Upper lobe of left lung (tissue), 6 donors: ENCODE measurements at places on chromosomes 2 and 18.

DNA sequence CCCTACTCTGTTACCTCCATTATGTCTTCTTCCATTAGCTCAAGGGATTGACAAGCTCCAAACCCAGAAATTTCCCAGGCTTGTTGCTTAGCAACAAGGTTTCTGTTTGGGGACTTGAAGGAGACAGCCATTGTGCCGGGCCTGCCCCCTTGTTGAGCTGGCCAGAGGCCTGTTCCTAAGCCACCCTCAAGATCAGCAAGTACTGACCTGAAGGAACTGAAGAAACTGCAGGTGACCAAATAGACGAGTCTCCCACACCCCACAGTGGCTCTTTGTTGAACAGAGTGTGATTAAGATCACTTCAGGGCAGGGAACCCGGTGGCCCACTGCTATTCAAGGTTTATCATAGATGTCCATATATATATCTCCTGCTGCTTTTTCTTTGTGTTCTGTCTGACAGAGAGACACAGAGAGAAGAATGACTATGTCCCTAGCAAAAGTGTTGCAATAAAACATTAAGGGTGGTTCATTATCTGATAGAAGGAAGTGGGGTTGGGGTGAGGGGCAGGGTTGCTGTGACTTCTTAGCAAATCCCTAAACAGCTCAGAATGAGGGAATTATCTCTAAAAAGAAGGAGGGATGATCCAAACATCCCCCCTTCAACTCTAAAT is 69.2 kb downstream of the RNF144A start:
- DNase-seq: no peak

DNA sequence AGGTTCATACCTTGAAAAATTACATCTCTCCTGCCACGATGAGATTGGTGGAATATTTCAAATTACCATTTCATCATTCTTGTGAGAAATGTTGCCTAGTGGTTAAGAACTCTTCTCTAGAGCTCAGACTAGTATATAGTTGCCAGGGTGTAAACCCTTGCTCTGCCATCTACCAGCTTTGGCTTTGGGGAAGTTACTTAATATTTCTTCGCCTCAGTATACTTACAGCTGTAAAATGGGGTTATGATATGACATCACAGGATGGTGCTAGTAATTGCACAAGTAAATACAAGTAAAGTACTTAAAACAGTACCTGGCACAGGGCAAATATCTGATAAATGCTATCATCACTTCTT is 1.5 kb downstream of the SPOPL start:
- DNase-seq: no peak

GRCh38 chr2:241275504-241275903 is 40.0 kb downstream of the HDLBP start:
- DNase-seq: no peak

DNA sequence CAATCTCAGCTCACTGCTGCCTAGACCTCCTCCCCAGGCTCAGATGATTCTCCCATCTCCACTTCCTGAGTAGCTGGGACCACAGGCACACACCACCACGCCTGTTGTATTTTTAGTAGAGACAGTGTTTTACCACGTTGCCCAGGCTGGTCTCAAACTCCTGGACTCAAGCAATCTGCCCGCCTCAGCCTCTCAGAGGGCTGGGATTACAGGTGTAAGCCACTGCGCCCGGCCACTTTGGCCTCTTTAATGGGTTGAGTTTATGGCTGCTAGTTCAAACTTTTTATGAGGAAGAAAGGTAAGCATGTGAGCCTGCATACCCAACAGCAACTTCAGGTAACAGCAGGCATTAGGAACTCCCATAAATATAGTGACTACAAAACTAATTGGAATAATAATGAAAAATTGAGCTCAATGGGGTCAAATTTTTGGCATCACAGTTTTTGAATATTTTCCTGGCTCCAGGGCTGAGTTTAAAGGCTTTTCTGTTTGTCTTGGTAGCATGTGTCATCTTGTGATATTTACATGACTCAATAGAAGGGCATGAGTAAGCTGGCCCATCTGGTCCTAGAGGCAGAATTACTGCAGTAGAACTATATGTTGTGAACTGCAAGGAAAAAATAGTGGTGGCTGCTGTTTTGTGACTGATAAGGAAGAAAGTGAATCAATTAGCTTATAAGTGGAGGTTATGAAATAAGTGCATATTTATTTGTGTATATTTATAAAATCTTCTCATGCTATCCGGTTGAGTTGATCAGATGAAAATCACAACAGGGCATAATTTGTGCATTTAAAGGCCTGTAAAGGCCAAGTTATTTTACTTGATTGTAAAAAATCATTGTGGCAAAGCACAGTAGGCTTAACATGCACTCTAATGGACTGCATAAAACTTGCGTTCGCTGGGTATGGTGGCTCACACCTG is 24.8 kb downstream of the GALM start:
- no peak for DNase-seq

GRCh38 chr2:125684256-125684655 is 971.7 kb upstream of the GYPC start:
- DNase-seq: no peak
